ENCODE measurements at places on chromosomes 3 and 15.

- DNase-seq: no peak
Measured at GRCh38 chr3:46466273-46466672, 1.6 kb upstream of the LTF start.

GRCh38 chr3:180983136-180983535 is 6.4 kb downstream of the DNAJC19 start:
- no peak for DNase-seq

GRCh38 chr3:129312671-129313414 is 34.2 kb downstream of the HMCES start:
- no peak for DNase-seq

DNA sequence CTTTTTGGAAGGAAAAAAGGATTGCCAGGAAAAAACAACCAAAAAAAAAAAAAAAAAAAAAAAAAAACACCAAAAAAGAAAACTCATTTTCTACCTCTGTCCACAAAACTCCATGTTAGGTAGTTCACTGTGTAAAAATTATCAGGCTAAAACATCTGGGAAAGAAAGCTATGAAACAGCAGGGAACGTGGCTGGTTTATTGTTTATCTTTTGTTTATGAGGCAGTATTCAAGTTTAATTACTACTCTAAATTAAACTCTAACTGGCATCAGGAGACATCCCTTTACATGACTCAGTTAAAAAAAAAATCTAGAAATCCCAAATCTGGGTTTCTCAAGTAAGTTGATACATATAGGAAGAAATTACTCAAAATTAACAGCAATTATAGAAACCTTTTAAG is 21.8 kb downstream of the MEIS2 start:
- DNase-seq: no peak

- DNase-seq: no peak
Measured at GRCh38 chr15:49059491-49059890, 13.2 kb upstream of the SECISBP2L start.

DNA sequence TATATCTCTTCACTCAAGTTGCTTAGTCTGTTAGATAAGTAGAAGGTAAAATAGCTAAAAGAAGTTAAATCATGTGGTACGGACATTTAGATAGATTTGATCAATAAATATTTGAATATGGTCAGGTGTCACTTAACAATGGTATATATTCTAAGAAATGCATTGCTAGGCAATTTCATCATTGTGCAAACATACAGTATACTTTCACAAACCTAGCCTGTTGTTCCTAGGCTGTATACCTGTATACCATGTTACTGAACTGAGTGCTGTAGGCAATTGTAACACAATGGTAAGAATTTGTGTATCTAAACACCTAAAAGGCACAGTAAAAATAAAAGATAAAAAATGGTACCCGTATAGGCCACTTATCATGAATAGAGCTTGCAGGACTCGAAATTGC is 112.8 kb upstream of the CGNL1 start:
- DNase-seq: no peak
